ENCODE measurements at places on chromosomes 5 and 9.
A peak's percentile ranks its signal among the peaks of the same experiment; 100 is the strongest.

GRCh38 chr5:138160706-138161105 is 17.7 kb downstream of the BRD8 start:
- DNase-seq = no peak

DNA sequence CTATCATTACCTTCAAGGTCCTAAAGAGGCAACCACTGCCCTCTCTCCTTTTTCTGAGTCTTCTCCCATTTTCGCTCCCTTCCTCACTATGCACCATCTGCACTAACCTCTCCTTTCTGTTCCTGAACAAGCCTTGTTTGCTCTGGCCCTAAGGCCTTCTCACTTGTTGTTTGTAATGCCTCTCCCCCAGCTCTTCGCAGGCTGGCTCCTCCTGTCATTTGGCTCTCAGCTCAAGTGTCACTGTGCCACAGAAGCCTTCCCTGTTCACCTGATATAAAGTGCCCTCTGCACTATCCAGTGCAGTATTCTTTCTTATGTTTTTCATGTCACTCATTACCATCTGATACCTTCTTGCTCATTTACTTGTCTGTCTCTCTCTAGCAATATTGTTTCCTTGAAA is 303.7 kb downstream of the KCNN2 start:
- DNase-seq = no peak

DNA sequence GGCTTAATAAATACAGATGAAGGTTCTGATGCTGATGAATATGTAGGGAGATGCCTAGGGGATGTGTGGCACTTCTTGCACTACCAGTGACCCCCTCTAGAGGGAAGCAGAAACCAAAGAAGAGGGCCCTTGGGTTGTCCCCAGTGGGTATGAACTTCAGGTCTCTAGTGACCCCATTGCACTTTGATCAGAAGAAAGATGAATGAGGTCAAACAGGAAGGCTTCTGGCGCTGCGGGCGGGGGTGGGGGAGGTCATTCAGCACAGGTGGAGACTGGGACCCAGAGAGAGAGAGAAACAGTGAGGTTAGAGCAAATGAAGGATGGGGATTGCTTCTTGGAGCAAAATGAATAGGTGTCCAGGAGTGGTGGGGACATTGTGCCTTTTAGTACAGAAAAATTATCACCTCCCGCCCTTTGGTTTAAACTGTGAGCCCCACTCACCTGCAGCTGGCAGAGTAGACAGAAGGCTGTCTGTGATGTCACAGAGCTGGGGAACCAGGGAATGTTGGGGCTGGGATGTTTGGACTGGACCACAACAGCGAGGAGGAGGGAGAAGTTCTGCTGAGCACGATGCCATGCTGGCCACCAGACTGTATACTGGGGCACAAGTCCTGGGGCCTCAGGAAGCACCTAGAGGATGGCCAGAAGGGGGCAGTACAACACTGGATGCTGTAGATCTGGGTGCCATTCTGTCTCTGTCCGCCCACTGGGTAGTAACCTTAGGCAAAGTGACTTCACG is at the start of gene TEX48:
Gene TEX48 (minus strand): TSS at position 599 of the 739 bp plus-strand sequence. CDS start 10,469 bp downstream, outside the sequence.
- DNase-seq = peak; percentile 69

DNA sequence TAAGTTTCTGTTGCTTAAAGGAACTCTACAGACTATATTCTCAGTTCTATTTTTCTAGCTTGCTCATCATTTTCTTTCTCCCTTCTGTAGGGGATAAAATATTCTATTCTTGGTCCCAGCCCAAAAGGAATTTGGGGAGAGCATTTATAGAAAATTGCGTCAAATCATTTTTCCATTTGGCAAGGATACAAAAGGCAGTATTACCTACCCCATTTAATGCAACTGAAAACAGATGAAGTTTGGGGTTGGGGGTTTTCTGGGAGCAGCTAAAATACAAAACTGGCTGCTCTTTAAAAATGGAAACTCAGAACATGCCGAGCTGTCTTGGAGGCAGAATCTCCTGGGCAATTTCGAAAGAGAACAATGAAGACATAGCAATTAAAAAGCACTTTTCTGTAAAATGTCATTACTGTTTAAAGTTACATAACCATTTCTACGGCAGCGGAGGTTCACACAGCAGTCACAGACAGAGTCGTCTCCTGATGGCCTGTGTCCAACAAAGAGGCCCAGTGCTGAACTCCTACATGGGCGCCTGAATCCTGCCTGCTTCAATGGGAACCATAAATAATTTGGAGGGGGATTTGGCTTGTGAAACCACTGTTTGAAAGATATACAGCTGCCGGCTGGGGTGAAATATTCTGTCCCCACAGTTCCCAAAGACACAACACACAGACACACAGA is 152.4 kb downstream of the BRINP1 start:
- DNase-seq = peak; percentile 22

DNA sequence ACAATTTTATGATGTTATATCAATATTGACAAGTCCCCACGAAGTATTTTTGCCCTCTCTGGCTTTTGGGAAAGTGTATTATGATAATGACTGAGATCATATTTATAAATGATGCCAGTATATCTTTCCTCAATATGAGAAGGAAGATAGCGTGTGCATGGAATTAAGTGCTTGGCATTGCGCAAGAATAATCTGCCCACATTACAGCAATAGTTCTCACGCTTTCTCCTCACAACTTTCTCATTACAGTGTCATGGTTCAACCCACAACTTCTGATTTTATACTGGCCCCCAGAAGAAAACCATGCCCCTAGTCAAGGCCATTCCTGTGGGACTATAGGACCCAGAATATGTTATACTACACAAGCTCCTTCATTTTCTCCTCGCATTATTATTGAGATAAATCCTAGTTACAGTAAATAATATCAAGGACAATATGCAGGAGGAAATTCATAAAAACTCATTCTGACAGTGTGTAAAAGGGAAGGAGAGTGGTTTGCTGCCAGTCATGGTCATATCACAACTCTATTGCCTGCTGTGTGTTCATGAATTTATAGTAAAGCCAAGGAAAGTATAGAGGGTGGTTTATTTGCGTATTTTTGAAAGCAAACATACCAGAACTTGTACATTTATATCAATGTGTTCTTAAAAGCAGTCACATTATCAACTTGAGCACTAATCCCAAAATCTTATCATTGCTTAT is 114.1 kb downstream of the PIK3R1 start:
- peak; percentile 13 for DNase-seq

All from AG08395 (cell line).